ENCODE measurements at places on chromosomes 7 and 10.

DNA sequence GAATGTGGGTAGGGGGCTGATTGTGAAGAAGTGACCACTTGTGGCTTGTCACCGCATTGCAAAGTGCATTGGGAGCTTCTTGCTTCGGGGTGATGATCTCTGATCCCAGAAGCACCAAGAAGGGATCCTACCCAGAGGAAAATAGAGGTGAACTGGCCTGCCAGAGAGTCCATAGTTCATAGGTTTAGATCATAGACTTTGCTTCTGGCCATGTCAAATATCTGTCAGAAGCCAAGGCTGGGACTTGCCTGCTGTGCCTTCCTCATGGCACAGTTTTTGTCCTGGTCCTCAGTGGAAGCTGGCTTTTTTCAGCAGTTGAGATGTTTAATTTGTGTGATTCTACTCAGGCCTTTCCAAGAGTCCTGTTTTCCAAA, 1.1 kb downstream of the ZSWIM8 start:
- DNase-seq = no peak

DNA sequence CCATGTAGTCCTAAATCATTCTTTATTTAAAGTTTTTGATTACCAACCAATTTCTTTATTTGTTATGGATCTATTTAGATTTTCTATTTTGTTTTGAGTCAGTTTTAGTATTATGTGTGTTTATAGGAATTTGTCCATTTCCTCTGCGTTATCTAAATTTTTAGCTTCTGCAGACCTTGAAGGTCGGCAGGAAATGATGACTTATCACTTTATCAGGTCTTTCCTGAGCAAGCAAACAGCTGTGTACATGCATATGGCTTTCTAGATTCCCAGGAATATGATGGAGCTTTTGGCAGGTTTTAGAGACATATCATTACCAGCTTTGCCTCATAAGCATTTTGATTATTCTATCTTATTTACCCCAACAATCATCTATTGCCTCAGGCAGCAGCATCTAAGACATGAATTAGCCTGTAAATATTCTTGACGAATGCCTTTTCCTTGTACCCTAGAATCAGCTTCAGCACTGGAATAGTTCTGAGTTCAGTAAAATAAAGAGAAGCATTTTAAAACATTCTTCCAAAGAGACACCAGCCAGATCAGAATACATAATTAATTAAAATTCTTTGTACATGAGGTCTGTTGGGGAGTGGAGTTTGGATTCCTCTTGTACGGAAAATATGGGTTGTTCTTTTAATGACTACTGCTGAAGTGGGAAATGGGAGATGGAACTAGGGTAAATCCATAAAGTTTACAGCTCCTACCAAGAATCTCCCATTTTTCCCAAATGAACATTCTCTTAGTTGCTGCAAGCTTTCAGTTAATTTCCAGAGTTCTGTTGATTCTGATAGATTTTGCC, 408.8 kb upstream of the SEMA3C start:
- DNase-seq = no peak

DNA sequence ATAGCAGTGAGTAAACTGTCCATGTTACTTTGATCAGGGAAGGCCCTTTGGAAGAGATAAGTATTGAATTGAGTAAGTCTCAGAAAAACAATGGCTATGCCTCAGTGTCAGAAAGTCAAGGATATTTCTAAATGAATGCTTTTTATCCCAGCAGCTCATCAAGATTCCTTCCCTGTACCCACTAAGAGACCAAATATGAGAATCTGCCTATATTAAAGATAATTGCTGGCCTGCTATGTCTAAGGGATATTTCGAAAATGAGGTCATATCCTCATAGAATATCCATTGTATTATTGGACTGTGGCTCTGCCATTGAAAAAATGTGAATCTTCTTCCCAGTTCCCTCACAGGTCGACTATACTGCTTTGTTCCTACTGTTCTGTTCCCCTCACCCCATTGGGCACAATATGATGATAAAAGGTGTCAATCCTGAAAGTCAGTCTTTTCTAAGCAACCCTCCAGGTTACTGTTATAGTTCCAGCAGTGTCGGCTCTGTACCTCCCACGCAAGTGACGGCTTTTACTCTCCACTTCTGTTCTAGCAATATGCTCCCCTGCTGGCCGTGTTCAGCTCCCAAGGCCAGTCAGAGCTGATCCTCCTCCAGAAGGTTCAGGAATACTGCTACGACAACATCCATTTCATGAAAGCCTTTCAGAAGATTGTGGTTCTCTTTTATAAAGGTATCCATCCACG, 51.7 kb downstream of the BZW2 start:
- DNase-seq = no peak

GRCh38 chr10:117320050-117320665, 55.1 kb downstream of the PDZD8 start:
- DNase-seq = no peak

DNA sequence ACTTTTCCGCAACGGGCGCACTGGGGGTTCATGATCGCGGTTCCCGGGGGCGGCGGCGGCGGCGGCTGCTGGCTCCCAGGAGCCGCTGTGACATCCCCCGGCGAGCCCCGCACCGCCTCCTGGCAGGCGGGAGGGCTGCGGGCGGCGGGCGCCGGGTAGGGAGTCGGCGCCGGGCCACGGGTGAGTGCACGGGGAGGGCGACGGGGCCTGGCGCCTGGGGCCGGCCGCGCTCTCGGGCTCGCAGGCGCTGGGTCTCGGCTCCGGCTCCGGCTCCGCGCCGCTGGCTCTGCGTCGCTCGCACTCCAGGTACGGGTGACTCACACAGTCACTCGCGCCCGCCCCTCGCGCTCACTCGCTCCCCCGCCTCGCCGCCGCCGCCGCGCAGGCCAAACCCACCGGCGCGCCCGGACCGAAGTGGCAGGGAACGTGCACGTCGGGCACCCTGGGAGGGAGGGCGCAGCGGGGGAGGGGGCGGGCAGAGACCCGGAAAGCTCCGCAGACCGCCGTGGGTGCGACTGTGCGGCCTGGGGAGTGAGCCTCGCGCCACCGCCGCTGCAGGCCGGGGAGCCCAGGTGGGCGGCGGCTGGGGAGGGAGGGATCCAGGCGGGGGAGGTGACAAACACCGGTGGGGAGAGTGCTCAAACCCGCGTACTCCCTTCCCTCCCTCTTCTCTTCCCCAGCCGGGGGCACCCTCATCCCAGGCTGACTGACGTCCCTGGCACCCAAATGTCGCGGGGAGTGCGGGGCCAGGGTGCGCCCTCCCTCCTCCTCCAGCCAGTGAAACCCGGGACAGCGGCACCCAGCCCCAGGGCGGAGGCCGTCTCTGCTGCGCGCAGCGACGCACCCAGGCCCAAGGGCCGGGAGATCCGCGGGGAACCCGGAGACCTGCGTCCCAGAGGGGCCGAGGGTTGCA, 276.9 kb upstream of the NEBL start:
- DNase-seq = peak; percentile 30

Data from activated CD4-positive, alpha-beta T cell treated with anti-CD3 and anti-CD28 coated beads for 24 hours (primary cell).